ENCODE measurements at places on chromosomes 6 and 20.

- DNase-seq, result peak; percentile 62
Observed at GRCh38 chr20:12153628-12154027, 235.9 kb downstream of the BTBD3 start.

GRCh38 chr6:5457041-5457440, 195.7 kb downstream of the FARS2 start:
- DNase-seq, result no peak

GRCh38 chr20:24160563-24161281, 172.1 kb upstream of the GGTLC1 start:
- DNase-seq, result no peak

GRCh38 chr6:170253910-170254269, 37.0 kb downstream of the DLL1 start:
- DNase-seq, result no peak

DNA sequence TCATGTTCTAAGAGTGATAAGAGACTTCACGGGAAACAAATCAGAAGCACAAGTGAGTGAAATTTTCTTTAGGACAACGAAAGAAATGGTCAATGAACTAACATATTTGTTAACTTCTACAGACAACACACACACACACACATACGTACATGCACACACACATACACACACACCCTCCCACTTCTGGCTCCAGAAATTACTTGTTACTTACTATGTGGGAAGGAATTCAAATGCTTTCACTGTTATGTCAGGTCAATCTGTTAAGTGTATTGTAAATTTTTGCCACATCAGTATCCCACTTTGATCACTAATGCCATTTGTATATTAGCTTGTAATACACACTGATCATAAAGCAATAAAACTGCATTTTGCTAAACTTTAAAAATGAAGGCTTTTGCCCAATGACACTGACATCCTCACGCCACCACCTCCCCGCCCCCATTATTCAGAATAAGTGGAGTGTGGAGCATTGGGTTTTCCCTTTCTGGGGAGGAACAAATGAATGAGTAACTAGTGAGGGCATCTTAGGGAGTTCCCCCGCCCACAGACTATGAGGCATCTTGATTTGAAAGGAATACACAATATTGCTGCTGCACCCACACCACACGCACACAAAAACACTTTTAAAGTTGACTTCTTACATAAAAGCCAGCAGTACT, 76.2 kb downstream of the ATXN1 start:
- peak; percentile 39 for DNase-seq

DNA sequence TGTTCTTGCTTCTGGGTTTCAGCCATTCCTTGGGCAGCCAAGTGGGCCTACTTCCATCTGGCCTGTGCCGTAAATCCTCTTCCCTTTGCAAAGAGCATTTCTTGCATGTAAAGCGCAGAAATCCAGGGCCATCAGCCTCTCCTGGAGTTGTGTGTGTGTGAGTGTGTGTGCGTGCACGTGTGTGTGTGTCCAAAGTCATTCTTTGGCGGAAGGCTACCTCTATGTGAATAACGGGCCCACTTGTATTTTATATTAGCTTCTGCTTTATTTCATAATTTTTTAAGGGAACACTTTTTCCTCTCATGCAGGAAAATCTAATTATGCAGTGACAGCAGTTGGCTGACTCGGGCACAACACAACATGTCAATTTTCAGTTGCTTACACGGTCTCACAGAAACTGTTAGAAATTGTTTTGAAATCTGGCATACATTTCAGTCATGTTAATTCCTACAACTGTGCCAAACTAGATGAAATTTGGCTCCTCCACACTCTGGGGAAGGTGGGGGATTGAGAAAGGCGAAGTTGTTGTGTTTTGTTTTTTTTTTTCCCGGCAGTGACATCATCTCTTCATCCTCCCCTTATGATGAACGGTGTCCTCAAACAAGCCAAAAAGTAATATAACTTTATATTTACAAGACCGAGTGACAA, 223.7 kb upstream of the TSHZ2 start:
- DNase-seq, result no peak

DNA sequence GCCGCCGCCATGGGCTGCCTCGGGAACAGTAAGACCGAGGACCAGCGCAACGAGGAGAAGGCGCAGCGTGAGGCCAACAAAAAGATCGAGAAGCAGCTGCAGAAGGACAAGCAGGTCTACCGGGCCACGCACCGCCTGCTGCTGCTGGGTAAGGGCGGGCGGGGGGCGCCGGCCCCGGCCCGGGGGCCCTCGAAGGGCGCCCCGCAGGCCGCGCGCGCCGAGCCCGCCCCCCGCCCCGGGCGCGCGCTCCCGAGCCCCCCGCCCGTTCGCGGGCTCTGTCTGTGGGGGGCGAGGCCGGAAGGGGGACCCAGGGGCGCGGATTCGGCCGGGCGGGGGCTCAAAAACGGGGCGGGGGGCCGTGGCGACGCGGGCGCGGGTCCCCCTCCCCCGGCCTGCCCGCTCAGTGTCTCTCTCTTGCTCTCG, 39.2 kb downstream of the GNAS start:
- DNase-seq, result peak; percentile 47

- no peak for DNase-seq
Observed at GRCh38 chr6:136969930-136970329, 47.8 kb downstream of the SLC35D3 start.

GRCh38 chr6:20234136-20234535, 21.9 kb upstream of the MBOAT1 start:
- no peak for DNase-seq

GRCh38 chr6:42505385-42505718, 53.6 kb upstream of the TRERF1 start:
- peak; percentile 82 for DNase-seq

- DNase-seq, result peak; percentile 50
Observed at GRCh38 chr6:30613251-30614043, 3.6 kb downstream of the PPP1R10 start.

DNA sequence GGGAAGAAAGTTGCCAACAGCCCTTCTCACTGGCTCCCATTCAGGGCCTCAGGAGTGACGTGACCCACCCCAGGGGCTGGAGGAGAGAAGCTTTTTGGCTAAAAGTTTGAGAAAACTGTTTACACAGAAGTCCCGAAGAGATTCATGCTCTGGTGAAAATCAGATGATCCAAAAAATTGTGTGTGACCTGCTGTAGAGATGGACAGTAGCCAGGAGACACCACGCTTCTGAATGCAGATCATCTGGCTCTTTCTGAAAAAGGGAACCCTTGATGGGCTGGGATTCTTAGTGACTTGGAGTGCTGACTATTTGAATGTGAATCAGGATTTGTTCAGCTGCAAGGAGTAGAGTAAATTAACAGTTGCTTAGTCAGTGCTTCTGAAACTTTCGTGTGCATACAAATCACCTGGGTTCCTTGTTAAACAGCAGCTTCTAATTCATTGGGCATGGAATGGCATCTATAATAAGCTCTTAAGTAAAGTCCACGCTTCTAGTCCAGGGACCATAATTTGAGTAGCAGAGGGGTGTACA, 265.1 kb downstream of the PREX1 start:
- no peak for DNase-seq

- no peak for DNase-seq
Observed at GRCh38 chr20:21411725-21412124, 14.4 kb upstream of the NKX2-4 start.

DNA sequence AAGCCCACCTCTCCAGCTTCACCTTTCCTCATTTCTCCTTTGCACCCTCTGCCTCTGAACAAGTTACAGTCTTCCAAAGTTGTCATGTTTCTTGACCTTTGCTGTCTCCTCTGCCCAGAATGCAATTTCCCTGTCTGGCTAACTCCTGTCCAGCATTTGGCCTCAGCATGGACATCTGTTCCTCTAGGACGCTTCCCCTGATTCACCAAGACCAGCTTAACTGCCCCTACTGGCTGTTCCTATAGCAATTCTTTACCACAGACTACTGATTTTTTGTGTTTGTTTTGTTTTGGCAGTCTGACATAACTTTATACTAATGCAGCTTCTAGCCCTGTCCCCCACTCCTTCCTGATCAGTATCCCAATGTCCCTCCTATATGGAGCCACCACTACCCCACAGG, 13.4 kb downstream of the GNL1 start:
- DNase-seq, result peak; percentile 64

DNA sequence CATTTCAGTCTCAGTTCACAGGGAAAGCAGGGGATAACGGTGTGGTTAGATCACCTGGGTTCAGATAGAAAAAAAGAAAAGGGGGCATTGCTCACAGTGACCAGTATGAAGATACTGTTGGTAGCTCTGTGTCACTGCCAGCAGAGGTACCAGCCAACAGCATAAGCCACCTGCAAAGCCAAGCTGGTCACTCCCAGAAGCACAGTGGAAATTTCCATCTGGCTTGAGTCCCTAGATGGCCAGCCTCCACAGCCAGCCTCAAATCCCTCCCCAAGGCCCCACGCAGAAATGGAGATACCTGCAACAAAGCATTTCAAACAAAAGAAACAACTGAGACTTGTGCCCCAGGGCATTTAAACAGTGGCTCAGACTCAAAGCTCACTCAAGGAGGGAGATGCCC, 11.6 kb downstream of the DEFB127 start:
- DNase-seq, result no peak

DNA sequence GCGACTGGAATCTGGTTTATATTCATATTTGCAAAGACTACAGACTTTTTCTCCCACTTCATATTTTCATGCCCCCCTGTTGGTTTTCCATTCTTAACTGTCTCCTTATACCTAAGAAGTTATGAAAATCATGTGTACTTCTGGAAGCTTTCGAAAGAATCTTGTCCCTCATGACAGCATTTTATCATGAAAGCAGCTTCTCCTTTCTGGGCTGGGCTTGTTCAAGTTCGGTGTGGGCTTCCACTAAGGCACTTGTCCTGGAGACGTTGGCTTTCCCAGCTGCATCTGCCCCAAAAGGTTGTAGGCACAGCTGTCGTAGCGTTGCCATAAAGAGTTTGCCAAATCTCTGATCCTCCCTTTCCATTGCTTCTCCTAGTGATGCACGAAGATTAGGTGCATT, 56.5 kb downstream of the RPRD1B start:
- no peak for DNase-seq

GRCh38 chr6:12233693-12234571, 56.2 kb upstream of the EDN1 start:
- DNase-seq, result peak; percentile 97

DNA sequence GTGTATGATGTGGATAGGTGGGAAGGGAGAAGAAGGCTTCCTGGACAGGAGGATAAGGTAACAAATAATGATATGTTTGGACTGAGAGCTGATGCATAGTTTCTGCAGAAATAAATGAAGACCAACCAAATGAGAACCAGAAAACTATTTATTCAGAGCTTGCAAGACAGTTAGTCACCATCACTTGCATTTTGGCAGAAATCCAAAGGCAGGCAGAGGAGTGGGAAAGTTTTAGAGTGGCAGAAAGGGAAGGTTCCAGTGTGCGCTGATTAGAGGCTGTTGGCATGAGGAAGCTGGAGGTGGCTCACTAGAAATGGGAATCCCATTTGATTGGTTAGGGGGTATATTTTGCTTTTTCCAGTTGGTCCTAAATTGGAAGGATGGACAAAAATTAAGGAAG, 13.0 kb upstream of the F13A1 start:
- no peak for DNase-seq

DNA sequence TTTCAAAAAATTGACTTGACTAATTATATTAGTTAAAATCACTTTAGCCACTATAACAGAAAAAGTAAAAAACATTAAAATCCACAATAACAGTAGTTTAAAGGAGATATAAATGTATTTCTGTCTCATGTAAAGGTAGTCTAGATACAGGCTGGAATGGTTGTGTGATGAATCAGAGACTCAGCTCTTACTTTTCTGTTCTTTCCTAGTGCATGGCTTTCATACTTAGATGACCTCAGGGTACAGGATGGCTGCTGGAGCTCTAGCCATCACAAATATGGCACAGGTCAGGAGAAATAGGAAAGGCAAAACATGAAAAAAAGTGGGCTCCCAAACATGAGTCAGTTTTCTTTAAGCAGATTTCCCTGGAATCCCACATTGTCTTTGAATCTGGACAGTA, 157.7 kb upstream of the FLRT3 start:
- no peak for DNase-seq

GRCh38 chr6:69957985-69958559, 91.7 kb downstream of the COL19A1 start:
- DNase-seq, result no peak

GRCh38 chr6:107866606-107867301, 42.6 kb upstream of the SCML4 start:
- no peak for DNase-seq

DNA sequence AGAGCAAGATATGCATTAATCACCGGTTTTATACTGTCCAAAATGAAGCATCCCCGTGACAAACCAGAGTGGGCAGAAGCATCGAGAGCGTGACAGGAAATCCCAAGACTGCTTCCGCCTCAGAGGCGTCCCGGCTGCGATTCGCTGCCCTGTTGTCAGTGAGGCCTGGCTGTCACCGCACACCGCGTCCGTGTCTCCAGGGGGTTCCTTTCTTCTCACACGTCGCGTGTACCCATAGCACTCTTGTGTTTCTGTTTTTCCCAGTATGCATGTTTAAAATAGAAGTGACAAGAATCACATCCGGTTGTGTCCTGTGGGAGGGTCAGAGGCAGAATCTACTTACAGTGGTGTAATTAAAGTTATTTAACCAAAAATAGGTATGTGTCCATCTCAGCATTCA, 8.3 kb upstream of the ADRM1 start:
- no peak for DNase-seq

DNA sequence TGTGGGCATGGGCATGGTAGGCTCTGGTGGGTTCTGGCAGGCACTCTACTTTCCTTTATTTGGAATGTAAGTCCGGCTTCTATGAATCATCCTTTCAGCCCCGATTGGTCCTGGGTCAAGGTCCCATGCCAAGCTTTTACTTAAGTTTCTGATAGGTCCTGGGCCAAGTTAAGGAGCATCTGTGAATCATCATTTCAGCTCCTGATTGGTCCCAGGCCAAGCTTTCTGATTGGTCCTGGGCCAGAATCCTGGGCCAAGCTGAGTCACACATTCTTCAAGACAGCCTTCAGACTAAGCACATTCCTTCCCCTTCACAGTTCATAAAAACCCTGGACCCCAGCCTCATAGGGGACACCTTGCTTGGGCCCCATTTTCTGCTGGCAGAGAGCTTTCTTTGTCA, 231.0 kb upstream of the EYS start:
- no peak for DNase-seq
